ENCODE measurements at places on chromosomes 2 and 18.

GRCh38 chr18:76522122-76522503 lies 27.1 kb upstream of the ZNF516 start:
- DNase-seq = no peak

GRCh38 chr2:133063775-133064174 lies 393.8 kb upstream of the LYPD1 start:
- peak; percentile 37 for DNase-seq

DNA sequence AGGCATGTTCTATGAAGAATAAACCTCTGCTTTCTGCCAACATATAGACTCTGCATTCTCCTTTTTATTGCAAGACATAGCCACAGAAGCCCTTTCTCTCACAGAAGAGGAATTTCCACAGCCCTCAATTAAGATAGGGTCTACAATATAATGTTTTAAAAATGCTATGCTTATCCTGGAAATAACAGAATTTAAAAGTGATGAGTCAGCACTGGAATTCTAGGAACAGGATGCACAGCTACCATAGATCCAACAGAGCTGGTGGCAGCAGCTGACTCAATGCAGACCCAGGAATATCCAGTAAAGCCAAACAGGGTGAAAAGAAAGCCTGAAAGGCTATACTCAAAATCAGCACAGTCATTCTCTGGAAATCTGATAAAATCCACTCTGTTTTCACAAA lies 866.9 kb downstream of the TRIB2 start:
- peak; percentile 29 for DNase-seq

DNA sequence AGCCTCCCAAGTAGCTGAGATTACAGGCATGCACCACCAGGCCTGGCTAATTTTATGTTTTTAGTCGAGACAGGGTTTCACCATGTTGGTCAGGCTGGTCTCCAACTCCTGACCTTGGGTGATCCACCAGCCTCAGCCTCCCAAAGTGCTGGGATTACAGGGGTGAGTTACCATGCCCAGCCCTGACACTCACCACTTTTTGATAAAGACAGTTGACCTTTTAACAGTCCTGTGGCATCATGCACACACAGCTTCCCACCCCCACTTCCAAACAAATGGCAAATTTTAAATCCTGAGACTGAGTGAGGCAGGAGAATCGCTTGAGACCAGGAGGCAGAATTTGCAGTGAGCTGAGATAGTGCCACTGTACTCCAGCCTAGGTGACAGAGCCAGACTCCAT lies 6.2 kb upstream of the DNAJB2 start:
- no peak for DNase-seq

DNA sequence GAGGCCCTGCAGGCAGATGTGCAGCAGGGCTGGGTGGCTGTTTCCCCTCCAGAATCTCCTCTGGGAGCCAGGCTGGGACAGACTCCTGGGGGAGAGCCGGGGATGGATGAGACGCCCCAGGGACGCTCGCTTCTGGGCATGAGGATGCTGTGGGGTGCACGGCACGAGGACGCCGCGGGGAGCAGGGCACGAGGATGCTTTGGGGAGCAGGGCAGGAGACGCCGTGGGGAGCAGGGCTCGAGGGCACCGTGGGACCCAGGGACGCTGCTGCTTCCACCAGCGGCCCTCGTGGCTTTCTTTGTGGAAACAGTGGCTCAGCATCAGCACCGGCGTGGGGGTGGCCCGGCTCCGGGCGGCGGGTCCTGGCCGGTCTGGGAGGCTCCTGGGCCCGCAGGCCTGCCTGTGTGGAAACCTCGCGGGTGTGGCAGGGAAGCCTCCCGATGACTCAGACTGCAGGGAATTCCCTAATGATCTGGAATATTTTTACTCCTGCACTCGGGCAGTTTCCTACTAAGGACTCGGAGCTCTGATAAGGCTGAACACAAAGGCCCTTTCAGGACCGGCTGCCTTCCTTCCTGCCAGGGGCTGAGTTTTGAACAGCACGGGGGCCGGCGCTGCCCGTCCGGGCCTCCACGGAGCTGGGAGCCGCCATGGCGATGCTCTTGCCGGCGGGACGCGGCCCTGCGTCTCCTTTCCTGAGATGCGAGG lies 62.6 kb downstream of the NFATC1 start:
- peak; percentile 88 for DNase-seq

GRCh38 chr2:172639823-172640222 lies 83.9 kb downstream of the PDK1 start:
- peak; percentile 90 for DNase-seq

DNA sequence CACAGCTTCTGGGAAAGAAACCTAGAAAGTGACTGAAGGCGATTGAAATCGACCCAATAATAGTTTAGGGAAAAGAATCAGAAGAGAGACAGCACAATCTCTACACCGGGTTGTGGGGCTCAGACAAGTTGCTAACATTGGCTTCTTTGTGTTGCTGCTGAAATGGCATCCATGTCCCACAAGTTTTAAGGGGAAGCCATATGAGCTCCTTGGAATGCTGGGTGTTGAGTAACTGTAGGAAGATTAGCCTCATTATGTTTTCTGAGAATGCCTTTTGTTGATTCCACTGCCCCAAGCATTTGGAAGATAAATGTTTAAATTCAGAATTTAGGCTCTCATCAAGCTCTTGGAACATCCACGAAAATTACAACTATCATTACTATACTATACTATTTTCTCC lies 73.4 kb upstream of the NEUROD1 start:
- DNase-seq = no peak

Data from fibroblast of skin of right biceps (primary cell).